Stimulated activated CD4-positive, alpha-beta T cell treated with anti-CD3 and anti-CD28 coated beads, Interleukin-12 subunit alpha, Interleukin-12 subunit beta, amount 100 ng/mL, for 24 hours (primary cell): ENCODE measurements at places on chromosomes 1 and 21.

DNA sequence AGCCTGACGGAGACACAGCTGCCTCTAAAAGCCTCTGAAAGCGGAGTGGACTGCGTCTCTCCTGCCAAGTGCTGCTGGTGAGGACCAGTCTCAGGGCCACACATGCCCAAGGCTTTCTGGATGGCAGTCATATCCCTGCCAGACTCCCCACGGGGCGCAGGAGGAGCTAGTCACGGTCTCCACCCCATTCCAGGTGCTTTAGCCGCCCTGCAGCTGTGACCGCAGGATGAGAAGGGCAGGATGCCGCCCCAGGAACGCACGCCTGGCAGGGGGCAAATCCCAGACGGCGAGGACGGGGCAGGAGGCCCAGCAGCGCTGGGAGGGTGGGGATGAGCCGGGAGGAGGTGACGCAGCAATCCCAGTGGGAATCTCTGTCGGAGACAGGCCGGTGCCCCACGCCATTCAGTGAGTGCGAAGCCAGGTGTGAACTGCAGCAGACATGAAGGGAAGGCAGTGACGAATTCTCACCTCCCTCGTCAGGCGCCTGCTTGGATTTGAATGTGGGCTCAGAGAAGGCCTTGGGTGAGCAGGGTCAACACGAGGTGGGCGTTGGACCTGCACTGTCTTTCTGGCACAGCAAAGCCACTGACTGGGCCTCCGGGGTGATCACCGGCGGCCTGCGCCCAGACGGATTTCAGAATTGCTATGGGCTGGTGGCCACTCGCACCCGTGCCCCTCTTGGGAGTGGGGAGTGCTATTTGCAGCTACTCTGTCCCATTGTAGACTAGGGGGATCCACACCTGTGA is 38.5 kb upstream of the SLC19A1 start:
- no peak for DNase-seq

GRCh38 chr1:153365696-153366095 is 8.0 kb downstream of the S100A9 start:
- no peak for DNase-seq

GRCh38 chr1:55311979-55312378 is 96.8 kb upstream of the USP24 start:
- DNase-seq = no peak

- DNase-seq = no peak
Measured at GRCh38 chr1:67605209-67605780, 79.7 kb upstream of the GADD45A start.

DNA sequence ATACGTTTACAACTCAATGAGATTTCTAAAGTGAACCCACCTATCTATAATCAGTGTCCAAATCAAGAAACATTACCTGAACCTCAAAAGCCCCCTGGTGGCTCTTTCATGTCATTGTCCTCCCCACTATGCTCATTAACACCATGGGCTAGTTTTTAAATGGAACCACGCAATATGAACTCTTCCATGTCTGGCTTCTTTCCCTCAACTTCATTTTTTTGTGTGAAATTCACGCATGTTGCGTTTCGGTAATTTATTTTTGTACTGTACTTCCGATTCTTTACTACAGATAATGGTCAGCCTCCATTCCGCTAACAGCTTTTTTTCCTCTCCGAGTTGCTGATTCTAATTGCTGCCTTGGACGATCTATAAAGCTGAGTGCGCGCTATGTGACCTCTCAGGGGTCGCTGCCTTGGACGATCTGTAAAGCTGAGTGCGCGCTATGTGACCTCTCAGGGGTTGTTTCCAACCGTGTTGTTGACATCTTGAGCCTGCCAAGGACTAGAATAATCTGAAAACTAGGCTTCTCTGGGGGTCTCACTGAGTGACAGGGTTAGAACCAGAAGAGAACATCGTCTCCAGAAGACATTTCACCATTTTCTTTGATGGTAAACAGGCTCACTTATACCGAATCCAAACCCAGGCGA is 1.1 kb upstream of the CACYBP start:
- DNase-seq = no peak

DNA sequence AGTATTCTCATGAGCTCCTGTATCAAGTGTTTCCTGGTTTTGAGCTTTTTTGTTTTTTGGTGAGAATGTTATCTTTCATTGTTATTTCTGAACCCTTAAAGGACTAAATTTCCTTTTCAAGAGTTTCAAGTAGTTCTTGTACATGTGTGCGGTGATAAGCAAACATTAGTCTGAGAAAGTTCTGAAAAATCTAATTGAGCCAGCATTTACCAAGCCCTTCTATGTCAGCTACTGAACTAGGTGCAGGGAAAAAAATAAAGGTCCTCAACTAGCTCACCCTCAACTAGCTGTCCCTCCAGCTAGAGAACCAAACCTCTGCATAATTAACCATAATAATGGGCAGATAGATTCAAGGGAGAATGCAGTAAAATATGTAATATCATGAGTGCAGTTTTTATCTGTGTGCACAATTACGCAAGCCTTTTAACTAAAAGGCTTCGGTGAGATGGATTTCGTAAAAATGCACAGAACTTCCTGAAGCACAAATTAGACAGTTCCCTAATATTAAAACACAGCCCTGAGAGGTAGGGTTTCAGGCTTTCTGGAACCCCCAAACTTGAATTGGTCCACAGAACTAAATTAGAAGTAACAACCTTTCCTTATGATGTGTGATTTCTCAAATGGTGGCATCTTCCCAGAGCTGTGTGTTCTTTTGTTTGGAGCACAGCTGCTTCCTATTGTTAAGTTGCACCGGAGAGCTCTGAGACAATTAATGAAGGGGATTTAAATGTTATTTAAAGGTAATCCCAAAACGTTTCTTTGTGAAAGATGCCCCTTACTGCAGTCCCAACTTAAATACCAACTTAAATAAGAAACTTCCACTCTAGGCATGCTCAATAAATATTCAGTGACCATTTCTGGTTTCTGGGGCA is 165.8 kb downstream of the NFIA start:
- DNase-seq = no peak

- peak; percentile 51 for DNase-seq
Measured at GRCh38 chr1:89757532-89757931, 63.3 kb upstream of the LRRC8D start.

DNA sequence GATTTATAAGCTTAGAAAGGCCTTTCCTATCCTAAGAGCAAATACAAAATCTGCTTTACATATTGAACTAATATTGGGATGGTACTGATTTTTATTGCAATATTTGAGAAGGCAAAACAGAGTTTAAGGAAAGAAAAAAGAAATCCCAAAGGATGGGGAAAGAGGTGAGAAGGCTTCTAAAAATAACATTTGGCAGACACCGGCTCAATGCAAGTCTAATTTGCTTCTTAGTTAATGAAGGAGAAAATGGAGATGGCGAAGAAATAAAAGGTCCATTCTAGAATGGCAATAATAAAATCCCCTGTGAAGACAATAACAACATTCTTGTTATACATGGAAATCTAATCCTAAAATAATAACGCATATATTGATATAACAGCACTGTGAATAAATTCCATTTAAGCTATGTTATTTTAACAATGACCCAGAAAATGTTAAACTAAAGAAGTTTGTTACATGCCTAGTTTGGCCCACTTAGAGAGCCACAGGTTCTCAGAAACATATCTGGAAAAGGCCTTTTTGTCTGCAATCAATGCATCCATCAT is 117.7 kb downstream of the HLCS start:
- no peak for DNase-seq

GRCh38 chr1:157961805-157962762 is 31.4 kb upstream of the KIRREL1 start:
- no peak for DNase-seq

- no peak for DNase-seq
Measured at GRCh38 chr1:1081311-1082238, 7.5 kb upstream of the RNF223 start.

GRCh38 chr1:37020653-37021277 is 13.6 kb downstream of the GRIK3 start:
- no peak for DNase-seq

- DNase-seq = no peak
Measured at GRCh38 chr1:116486424-116486823, 84.4 kb downstream of the CD58 start.

DNA sequence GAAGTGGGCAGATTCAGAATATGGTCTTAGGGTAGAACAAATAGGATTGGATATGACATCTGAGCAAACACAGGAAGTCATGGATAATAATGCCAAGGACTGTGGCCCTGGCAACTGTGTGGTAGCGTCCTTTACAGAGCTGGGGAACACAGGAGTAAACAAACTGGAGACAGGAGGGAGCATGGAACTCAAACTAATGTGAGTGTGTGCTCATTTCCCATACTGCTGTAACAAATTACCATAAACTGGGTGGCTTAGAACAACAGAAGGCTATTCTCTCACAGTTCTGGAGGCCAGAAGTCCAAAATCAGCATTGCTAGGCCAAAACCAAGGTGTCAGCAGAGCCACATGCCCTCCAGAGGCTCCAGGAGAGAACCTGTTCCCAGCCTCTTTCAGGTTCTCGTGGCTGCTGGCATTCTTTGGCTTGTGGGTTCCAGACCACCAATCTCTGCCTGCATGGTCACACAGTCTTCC is 106.4 kb downstream of the TGFBR3 start:
- no peak for DNase-seq

- peak; percentile 65 for DNase-seq
Measured at GRCh38 chr1:112395821-112396652, at the start of gene CTTNBP2NL. TSS of gene CTTNBP2NL (plus strand) at chr1:112396214. CDS start at chr1:112416166, 19,952 bp downstream.

DNA sequence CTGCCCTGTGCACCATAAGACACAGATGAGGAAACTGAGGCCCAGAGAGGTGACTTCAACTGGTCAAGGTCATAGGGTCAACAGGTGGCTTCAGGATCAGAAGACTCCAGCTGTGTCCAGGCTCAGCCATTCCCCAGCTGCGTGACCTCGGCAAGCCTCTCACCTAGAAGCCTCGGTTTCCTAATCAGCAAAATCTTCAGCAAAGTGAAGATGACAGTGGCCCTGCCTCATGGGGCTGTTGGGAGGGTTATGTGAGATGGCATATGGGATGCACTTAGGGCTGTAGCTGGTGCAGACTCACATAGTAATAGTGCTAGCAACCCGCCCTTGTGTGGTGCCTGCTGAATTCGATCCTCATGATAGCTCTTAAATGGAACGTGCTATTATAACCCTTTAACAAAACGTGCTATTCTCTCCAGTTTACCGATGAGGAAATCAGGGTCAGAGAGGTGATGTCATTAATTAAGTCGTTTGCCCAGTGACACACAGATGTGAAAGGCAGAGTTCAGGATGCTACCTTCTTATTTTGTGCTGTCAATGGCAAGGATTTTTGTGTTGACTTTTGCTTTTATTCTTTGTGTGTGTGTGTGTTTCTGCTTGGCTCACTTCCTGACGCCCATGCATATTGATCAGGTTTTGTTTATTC is 472.9 kb downstream of the MATN1 start:
- no peak for DNase-seq

DNA sequence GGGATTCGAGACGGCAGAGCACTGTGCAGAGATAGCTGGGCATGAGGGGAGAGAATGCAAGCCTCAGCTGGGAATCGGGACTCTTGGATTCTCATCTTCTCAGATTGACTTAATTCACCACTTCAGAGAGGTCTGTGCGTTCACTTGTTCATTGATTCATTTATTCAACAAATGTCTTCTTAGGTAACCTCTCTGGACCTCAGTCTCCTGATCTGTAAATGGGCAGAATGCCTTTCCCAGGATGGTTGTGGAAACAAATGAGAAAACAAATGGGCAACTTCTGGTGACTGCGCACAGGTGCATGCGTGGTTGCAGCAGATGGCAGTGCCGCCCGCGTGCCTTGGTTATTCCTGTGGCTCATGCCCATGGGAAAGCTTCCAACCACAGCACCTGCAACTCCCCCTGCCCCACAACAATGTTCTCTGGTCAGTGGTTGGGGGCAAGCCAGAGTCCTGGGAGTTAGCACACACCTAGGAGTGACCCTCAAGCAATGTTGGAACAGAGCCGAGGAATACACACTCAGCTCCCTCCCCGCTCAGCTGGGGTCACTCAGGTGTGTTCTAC is 110.1 kb upstream of the RUNX3 start:
- no peak for DNase-seq

- DNase-seq = no peak
Measured at GRCh38 chr1:2583871-2584351, 2.7 kb upstream of the PRXL2B start.

GRCh38 chr21:45615145-45615711 is 28.3 kb upstream of the PCBP3 start:
- peak; percentile 67 for DNase-seq

- DNase-seq = no peak
Measured at GRCh38 chr1:109827986-109828385, 64.3 kb upstream of the EPS8L3 start.

GRCh38 chr1:169298441-169298840 is 69.2 kb downstream of the NME7 start:
- no peak for DNase-seq

DNA sequence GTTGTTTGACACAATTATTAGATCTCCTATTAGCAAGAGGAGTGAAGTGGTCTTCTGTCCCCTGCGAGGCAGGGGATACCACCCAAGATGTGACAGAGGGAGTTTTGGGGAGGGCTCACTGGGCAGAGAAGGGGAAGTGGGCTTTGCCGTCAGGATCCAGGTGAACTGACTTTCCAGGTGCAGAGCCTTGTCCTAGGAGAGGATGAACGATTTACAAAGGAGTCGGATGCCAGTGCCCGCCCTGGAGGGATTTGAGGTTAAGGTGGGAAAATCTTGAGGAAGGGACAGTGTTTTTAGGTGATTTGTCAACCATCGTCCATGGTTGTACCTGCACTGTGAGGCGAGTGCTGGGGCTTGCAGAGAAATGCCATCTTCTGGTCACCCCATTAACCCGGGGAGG is 201.0 kb downstream of the CAMTA1 start:
- no peak for DNase-seq

- no peak for DNase-seq
Measured at GRCh38 chr1:96482616-96483015, 239.0 kb upstream of the PTBP2 start.

DNA sequence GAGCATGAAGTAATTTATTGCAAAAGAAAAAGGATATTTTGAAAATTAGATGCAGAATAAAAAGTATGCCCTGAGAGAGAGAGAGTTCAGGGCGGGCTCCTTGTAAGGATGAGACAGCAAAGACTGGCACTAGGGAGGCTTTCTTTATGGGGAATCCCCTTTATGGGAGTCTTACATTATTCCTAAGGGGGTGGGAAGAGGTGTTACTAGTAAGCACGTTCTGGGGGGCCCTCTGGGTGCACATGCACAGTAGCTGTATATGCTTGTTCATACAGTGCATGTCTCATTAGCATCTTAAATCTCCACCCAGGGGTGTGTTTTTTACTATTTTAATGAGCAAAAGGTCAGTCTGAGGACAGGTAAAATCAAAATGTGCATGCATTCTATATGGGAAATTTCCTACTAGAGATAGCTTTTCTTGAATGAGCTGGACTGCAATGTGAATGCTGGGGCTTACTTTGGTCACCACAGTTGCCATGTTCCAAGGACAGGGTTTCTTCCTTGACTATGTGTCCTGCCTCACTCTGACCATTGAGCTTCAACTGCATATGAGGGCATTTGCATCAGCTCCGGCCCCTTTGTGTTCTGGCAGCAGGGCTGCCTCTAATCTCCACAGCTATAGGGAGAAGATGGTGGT is 614.1 kb downstream of the NUF2 start:
- DNase-seq = no peak

- DNase-seq = no peak
Measured at GRCh38 chr1:97063532-97063931, 341.9 kb downstream of the PTBP2 start.
